ENCODE measurements at places on chromosomes 6 and 20.

GRCh38 chr20:47127999-47128398 is 228.5 kb downstream of the ZMYND8 start:
- no peak for DNase-seq

GRCh38 chr6:78483553-78484197 is 383.7 kb upstream of the IRAK1BP1 start:
- no peak for DNase-seq

DNA sequence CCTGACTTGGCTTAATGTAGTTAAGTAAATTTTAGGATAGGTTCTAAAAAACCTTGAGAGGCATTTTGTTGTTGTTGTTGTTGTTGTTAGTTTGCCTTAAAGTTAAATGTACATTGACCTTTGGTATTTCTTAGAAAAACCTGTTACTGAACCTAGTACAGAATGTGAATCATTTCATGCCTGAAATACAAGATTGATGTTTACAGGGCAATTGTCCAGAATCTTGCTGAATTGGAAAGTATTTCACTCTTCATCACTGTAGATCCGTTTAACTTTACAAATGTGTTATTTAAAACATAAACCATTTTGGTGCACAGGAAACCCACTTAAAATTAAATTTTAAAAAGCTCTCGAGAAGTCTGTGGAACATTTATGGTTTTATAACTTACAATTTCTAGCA is 75.0 kb downstream of the CEP57L1 start:
- DNase-seq, result no peak

- DNase-seq, result peak; percentile 39
Observed at GRCh38 chr20:63498960-63499337, at the start of gene EEF1A2. EEF1A2 (minus strand) TSS chr20:63499083; CDS start chr20:63497763, 1,320 bp downstream.

DNA sequence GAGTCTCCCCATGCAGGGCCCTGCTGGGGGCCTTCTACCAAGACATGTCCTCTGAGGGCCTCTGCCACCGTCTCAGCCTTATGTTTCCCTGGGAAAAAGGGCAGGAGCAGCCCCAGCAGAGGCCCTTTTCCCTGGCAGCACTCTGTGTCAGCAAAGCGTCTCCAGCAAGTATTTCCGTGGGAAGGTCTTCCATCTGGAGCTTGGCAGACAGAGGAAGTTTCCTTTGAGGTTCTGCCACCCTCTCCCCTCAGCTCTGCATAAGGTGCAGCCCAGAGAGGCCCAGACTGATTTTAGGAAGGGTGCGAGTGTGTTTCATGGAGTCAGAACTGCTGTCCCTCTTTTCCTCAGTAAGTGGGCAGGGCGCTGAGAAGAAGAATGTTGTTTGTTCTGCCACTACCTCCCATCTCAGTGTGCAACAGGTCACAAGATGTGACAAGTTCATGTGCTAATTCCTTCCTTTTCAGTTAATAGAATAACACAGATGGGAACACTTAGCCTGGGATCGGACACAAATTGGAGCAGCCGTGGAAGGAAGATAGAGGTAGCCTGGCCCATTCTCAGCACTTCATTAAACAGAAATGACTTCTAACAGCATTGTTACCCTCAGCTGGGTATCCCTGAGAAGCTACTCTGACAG is 784.4 kb downstream of the MAFB start:
- DNase-seq, result no peak

- DNase-seq, result peak; percentile 2
Observed at GRCh38 chr6:110549277-110549676, 72.9 kb upstream of the SLC22A16 start.

DNA sequence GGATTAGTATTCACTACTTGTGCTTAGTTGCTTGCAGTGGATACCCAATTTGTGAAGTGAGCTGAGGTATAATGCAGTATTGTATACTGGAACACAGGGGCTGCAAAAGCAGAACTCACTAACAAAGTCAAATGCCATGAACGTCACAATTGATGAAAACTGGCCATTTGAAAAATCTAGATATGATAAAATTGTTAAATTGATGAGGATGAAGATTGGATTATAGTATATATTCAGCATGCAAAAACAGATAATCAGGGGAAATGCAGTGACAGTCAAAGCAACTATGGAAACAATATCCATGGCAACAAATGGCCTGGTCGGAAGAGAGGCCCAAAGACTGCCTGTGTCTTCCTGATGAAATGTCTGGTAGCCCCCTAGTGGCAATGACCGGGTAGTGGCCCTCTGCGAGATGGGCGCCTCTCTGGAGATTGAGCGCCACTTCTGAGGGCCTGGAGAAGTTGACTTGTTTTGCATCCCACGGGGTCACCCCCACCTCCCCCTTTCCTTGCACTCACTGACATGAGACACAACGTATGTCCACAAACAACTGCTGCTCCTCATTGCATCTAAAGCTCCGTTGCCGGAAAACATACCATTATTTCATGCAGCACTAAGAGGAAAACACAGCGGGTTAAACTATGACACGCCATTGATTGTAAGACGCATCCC is 43.6 kb downstream of the C6orf15 start:
- peak; percentile 91 for DNase-seq

GRCh38 chr6:113190170-113190569 is 667.0 kb upstream of the MARCKS start:
- peak; percentile 43 for DNase-seq

- DNase-seq, result no peak
Observed at GRCh38 chr6:104700371-104701185, 159.1 kb downstream of the HACE1 start.

DNA sequence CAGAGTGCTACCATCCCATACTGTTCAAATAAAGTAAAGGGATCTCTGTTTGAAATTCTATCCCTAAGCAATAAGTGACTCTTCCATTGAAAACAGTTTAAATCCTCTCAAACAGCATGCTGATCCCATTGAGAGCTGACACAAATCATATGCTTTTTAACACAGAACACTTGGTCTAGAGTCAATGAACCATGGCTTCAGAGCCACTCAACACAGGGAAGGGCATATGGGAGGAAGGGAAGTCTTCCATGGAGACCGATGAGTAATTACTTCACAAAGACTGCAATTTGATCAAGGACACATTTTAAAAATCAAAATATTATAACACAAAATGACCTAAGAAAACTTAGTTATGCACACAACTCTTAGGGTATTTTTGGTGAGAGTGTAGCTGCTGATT is 1073.0 kb upstream of the MAP3K7 start:
- DNase-seq, result peak; percentile 89

- no peak for DNase-seq
Observed at GRCh38 chr6:142705054-142705453, 239.9 kb downstream of the HIVEP2 start.

GRCh38 chr6:70668499-70668812 is 773 bp downstream of the SMAP1 start:
- DNase-seq, result no peak

- no peak for DNase-seq
Observed at GRCh38 chr20:53888510-53888909, 181.9 kb downstream of the BCAS1 start.

DNA sequence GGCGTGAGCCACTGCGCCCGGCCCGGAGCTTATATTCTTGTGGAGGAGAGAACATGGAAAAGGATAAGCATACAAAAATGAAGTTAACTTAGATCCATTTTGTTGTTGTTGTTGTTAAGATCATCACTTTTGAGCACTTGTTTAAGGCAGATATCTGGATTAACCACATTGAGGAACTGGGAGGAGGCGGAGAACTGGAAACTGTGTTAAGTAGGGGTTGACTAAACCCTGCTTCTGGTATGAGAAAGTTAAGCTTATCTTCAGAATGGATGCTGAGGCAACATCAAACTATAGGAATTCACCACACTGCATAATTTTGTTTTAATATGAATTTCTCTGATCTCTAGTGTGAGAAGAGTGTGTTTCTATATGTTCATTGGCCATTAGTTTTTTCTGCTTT is 57.6 kb downstream of the GCNT2 start:
- DNase-seq, result no peak

GRCh38 chr6:81900616-81901015 is 148.1 kb upstream of the TENT5A start:
- no peak for DNase-seq

GRCh38 chr6:33622456-33623431 is 1.6 kb downstream of the ITPR3 start:
- DNase-seq, result peak; percentile 41

GRCh38 chr6:31399589-31400466 is 3.6 kb upstream of the MICA start:
- DNase-seq, result peak; percentile 96

- no peak for DNase-seq
Observed at GRCh38 chr20:38805502-38805957, at the start of gene PPP1R16B. PPP1R16B (plus strand) TSS chr20:38805697; CDS start chr20:38835926, 30,229 bp downstream.

DNA sequence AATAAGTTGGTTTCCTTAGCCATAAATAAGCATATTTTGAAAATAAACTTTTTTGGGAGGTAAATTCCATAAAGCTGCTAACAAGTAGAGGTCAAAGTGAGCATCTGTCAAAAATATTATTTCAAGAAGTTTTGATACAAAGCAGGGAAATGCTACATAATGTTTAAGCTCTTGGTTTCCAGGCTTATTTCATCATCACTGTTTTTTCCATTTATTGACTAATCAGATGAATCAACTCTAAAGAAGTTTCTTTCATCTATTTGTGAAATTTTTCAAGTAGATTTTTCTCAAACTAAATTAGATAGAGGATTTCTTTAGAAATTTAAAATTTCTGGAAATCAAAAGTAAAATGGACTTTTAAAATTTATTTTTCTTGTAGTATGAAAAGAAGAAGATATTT is 89.5 kb upstream of the TBX18 start:
- no peak for DNase-seq

- peak; percentile 29 for DNase-seq
Observed at GRCh38 chr6:35787266-35788218, 6.7 kb downstream of the CLPSL1 start.

- peak; percentile 69 for DNase-seq
Observed at GRCh38 chr6:130872250-130873095, 45.3 kb downstream of the SMLR1 start.

- DNase-seq, result peak; percentile 43
Observed at GRCh38 chr6:93675856-93676417, 256.6 kb upstream of the EPHA7 start.

DNA sequence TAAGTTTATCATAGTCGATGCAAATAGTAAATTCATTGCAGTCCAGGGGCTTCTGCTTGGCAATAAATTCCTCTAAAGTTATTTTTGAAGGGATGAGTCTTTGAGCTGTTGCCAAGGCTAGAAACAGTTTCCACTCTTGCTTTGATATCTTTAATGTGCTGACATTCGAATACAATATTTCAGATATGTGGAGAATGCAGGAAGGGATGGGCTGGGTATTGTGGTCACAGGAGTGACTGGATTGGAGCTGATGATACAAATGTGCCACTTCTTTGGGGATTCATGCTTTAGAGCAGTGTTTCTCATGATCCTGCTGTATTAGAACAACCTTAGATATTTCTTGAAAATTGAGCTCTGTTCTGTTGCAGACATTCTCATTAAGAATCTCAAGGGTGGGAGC is 139.0 kb downstream of the PRDM13 start:
- no peak for DNase-seq

DNA sequence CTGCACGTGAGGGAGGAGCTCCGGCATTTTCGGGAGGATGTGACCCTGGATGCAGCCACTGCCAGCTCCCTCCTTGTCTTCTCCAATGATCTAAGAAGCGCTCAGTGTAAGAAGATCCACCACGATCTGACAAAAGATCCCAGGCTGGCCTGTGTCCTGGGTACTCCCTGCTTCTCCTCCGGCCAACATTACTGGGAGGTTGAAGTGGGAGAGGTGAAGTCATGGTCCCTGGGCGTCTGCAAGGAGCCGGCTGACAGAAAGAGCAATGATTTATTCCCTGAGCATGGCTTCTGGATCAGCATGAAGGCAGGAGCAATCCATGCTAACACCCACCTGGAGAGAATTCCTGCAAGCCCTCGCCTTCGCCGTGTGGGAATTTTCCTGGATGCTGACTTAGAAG is 2.8 kb downstream of the RFPL4B start:
- DNase-seq, result no peak

DNA sequence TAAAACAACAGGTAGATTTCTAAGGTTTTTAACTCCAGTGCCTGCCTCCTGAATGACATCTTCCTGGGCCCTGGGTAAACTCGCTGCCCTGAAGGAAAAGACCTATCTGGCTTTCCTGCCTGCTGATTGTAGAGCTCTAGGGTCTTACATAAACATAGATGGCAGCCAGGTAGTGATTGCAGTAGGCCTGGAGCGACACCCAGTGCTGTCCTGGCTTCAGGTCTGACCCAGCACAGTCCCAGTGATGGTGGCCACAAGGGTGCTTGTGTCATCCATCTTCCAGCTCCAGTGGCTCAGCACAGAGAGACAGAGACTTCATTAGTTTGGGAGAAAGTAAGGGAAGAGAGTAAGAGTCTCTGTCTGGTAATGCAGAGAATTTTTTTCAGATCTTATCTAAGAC is 542.9 kb upstream of the IMPG1 start:
- DNase-seq, result no peak

- no peak for DNase-seq
Observed at GRCh38 chr6:161389756-161390155, 115.9 kb upstream of the AGPAT4 start.

DNA sequence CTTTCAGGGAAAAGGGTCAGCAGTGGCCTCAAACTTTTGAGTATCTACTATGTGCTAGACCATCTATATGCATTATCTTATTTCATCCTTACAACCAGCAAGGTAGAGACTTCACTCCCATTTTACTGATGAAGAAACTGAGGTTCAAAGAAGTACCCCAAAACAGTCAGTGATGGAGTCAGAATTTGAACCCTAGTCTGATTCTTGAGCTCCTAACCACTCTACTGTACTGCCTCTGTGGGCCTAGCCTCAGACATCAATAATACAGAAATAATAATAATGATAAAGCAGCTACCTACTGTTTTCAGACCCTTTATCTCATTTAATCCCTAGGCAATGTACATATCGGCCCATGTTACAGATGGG is 8.4 kb downstream of the ADA start:
- DNase-seq, result no peak

GRCh38 chr6:152981989-152982903 is 595 bp downstream of the FBXO5 start:
- peak; percentile 49 for DNase-seq
